Lower lobe of right lung (tissue), 2 donors: ENCODE measurements at places on chromosomes 3 and 15. TPM values are rescaled to one million over a fixed set of nuclear protein-coding genes. Genes with fewer than 3 reads are reported as not detected.

The CHRD gene
- total RNA-seq = 4.1 TPM

The CYB561D2 gene
- total RNA-seq = 21.7 TPM

The NOX5 gene
- total RNA-seq = not detected

The SCN11A gene
- total RNA-seq = 0.27 TPM

The PRR20G gene
- total RNA-seq = not detected

The AMOTL2 gene
- 77.8 TPM for total RNA-seq

The TBC1D21 gene
- total RNA-seq = not detected

The GATM gene
- 7.2 TPM for total RNA-seq

The CELSR3 gene
- 1.0 TPM for total RNA-seq

The RLBP1 gene
- not detected for total RNA-seq

The MEX3B gene
- total RNA-seq = 1.8 TPM

The SEMA7A gene
- 4.6 TPM for total RNA-seq

The ROBO2 gene
- 11.8 TPM for total RNA-seq

The POPDC2 gene
- 1.5 TPM for total RNA-seq

The DPPA4 gene
- total RNA-seq = not detected

The BNC1 gene
- 0.21 TPM for total RNA-seq

The EIF2A gene
- 91.9 TPM for total RNA-seq

The SST gene
- total RNA-seq = not detected

The CCR2 gene
- total RNA-seq = 15.8 TPM

The MED12L gene
- total RNA-seq = 0.44 TPM

The SLC28A2 gene
- 0.21 TPM for total RNA-seq

The LMAN1L gene
- total RNA-seq = not detected
